Stimulated activated CD8-positive, alpha-beta memory T cell treated with anti-CD3 and anti-CD28 coated beads, Interleukin-15, amount 100 ng/mL, for 48 hours (primary cell): ENCODE measurements at places on chromosomes 2 and 18.
A peak's percentile ranks its signal among the peaks of the same experiment; 100 is the strongest.

DNA sequence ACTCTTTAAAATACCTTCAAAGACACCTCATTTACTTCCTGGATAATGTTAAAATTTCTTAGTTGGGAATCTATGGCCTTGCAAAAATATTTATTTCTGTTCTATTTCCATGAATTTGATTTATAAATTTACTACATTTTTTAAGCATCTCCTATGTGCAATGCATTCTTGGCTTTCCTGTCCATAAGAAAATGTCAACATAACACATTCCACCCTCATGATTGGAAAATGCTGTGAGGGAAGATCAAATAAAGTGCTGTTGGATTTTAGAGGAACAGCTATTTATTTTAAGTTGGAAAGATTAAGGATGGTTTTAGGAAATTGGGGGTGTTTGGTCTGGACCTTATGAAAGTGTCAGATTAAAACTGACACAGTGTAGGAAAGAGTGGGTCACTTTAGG, 45.4 kb upstream of the MC4R start:
- DNase-seq: no peak

GRCh38 chr2:99256677-99257076, 1.2 kb upstream of the LYG2 start:
- no peak for DNase-seq

GRCh38 chr2:46213906-46214305, 83.3 kb upstream of the EPAS1 start:
- no peak for DNase-seq

DNA sequence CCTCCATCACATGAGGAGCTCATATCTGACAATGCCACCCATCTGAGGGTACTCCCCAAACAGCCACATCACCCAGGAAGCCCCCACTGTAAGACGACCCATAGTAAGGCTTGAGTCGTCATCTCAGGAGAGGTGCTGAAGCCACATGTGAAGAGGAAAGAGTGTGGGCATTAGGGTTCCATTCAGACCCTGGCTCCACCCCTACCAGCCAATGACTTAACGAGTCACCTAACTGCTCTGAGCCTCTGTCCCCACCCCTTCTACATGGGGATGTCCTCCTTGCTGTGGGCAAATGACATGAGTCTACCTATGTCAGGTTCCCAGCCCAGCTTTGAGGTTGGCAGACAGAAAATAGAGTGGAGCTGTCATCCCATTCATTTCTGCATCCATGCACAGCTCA, 46.3 kb downstream of the C1QL2 start:
- DNase-seq: no peak

GRCh38 chr2:128444816-128445522, 126.3 kb upstream of the HS6ST1 start:
- no peak for DNase-seq

DNA sequence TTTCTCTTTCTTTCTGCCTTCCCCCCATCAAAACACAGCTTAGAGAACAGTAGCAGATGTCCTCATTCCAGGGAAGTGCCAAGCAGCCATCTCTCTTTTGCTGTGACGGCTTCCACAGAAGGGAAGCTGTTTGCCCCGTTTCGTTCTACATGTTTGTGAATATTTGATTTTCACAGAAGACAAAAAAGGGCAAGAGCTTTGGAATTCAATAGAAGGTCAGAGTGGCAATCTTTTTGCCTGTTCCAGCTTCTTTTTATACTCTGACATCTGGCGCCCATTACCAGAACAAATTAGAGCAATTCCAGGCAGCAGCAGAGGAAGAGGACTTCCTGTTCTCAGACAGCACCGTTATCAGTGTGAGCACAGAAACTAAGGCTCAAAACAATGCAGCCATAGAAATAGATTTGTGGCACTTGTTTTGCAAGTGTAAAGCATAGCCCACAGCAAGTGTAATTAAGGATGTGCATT, 79.0 kb upstream of the CDH19 start:
- no peak for DNase-seq

- no peak for DNase-seq
Observed at GRCh38 chr2:241968417-241968816, 98.9 kb downstream of the RTP5 start.

DNA sequence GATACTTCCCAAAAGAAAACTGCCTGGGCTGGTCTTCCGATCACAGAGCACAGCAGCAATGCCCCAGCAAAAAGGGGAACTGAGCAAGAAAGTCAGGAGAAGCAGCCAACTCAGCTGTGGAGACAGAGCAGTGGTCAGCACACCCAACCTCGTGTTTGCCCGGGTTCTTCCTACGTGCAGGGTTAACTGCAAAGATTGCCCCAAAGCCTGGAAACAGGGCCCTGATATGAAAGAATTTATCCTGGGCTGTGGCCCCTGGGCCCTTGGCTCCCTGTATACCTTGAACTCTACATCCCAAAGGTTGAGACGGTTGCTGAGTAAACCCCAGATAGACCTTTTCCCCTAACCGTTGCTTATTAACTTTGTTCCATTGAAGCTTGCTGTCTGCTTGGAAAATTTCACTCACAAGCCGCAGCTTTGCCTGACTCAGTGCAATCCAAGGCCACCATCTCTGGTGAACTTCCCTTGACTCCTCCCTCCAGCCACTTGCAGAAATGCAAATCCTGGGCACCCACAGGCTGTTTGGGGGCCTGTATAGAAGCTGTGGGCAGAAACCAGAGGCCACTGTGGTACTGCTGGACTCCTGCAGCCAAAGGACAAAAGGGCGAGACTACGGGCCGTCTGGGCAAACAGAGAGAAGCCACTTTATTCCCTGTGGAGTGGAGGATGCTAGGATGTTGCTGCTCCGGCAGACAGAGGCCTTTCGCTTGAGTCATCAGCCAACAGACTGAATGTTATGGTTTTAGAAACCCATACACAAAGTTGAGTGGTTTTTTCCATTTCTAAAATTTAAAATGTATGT, 18.2 kb downstream of the NRP2 start:
- no peak for DNase-seq

DNA sequence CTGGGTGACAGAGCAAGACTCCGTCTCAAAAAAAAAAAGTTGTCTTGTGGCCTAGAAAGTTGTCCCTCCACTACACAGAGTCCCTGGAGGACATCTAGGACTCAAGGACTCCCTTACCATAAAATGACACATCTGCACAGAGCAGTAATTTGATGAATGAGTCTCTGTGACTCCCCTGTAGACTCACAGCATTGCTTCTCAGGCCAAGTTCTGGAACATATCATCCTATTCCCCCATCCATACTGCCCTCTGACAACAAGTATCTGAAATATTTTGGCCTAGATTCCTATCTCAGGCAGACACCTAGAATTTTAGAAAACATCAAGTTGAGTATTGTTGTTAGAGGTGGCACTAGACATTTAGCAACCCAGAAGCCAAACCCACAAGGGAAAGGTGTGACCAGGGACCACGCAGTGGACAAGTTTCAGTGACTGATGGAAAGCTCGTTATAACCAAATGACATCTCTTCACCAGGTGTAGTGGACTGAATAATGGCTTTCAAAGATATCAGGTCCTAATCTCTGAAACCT, 97.9 kb upstream of the ATP8B1 start:
- DNase-seq: no peak

- no peak for DNase-seq
Observed at GRCh38 chr18:44686156-44686555, 5.5 kb downstream of the SETBP1 start.

DNA sequence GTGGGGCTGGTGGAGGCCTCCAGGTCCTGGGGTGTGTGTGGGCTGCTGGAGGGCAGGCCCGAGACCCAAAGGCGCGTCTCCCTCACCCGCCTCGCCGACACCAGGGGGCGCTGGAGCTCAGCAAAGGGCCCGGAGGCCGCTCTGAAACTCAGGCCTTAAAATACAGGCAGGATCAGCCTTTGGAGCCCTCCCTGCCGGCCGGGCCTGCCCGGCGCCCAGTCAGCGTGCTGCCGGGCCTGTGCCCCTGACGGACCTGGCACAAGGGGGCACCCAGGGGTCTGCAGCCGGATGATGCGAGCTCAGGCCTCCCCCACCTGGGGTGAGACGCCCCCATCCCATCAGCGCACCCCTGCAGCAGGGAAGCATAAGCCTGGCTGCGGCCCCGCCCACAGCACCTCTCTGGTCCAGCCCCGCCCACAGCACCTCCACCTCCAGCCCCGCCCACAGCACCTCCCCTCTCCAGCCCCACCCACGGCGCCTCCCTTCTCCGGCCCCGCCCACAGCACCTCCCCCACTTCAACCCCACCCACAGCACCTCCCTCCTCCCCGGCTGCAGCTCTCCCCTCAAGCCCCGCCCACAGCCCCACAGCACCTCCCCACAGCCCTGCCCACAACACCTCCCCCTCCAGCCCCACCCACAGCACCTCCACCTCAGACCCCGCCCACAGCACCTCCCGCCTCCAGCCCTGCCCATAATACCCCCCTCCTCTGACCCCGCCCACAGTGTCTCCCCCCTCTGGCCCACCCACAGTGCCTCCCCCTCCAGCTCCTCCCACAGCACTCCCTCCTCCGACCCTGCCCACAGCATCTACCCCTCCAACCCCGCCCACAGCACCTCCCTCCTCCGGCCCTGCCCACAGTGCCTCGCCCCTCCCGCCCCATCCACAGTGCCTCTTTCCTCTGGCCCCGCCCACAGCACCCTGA, 92.8 kb upstream of the OTOS start:
- DNase-seq: peak; percentile 56

DNA sequence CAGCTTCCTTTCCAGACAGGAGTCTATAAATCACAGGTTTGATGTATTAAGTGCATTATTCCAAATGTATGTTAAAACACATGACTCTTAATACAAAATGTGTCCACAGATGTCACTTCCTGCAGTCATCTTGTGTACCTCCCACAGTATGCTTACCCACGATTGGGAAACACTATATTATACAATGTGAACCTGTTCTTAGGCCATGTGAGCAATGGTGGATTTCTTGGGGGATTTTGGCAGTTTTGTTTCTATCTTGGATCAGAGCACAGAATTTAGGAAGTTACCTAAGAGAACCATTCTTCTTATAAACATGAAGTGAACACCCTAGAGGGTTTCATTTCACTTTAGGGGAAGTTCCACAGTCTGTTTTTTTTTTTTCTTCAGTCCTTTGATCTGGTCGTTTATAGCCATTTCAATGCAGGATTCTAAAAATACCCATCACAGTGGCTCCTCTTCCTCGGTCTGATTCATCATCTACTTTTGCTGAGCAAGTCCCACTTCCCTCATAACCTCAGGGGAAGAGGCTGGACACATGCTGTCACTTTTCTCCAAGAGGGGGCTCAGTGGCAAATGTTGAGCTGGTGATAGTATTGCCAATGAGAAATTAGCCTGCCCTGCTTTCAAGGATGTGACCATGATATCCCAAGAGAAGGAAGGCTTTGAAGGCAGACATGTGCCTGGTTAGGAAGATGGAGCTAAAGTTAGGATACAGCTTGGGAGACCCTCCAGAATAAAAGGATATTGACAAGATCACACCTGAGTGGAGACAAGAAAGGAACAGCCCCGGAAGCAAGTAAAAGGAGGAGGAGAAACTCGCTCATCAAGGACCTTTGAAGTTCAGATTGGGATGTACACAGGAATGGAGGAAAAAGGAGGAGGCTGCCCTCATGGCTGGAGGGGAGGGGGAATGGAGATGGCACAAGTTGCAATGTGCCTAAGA, 22.6 kb downstream of the PLEK start:
- no peak for DNase-seq

DNA sequence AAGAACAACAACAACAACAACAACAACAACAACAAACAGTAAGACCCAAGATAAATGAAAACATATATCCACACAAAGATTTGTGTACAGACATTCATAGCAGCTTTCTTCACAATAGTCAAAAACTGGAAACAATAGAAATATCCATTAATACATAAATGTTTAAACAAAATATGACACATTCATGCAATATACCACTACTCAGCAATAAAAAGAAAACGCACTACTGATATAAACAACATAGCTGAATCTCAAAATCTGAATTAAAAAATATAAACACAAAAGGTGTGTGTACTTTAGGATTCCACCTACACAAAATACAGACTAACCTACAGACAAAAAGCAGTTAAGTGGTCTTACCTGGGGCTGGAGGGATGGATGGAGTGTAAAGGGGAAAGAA, 42.1 kb downstream of the DOK1 start:
- DNase-seq: no peak

- no peak for DNase-seq
Observed at GRCh38 chr2:209431701-209432100, 7.9 kb downstream of the MAP2 start.

- DNase-seq: no peak
Observed at GRCh38 chr2:163715199-163715598, 20.6 kb downstream of the FIGN start.

DNA sequence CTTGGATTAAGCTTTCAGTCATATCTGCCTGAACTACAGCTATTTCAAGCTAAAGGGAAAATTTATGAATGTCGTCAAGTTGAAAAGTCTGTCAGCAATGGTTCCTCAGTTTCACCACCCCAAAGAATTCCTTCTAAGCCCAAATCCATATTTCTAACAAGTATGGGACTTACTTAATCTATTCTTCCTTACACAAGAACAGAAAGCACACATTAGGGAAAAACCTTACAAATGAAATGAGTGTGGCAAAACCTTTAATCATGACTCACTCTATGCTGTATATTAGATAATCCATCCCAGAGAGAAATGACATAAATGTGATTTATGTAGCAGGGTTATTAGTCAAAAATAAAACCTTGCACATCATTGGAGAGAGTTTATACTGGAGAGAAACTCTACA, 78.9 kb downstream of the RAB31 start:
- DNase-seq: no peak

DNA sequence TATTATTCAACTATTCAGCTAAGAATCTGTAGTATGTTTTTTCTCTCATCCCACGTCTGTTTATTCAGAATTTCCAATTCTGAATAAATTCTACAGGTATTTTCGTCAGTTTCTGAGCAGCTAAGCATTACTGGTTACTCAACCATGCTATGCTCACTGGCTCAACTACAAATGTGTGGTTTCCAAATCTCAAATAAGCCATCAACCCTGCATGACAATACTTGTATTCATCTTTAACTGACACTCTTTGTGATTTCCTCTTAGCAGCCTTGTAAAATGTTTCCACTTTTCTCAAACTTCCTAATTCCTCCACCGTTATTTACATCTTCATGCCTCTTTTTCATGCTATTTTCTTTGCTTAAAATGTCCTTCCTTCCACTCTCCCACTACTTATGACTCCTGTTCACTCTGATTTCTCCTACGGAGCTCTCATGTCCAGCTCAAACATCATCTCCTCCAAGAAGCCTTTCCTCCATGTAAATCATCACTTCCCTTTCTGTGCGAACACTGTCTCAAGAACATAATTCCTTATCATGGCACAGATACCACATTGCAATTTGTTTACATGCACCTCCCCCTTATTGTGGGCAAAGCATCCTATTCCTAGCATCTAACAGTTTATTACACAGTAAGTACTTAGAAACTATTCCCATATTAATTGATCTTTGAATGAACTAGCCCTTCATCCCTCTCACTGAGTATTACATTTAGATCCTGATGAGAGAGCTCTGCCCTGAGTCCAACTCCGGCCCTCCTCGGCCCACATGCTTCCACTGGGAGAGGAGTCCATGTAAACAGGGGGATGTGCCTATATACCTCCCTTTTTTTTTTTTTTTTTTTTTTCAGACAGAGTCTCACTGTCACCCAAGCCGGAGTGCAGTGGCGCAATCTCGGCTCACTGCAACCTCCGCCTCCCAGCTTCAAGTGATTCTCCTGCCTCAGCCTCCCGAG, 10.5 kb downstream of the CCDC88A start:
- DNase-seq: no peak
